Mesenchymal stem cell (in vitro differentiated cells and primary cell): ENCODE measurements at places on chromosomes 1 and 21.
A peak's percentile ranks its signal among the peaks of the same experiment; 100 is the strongest.

DNA sequence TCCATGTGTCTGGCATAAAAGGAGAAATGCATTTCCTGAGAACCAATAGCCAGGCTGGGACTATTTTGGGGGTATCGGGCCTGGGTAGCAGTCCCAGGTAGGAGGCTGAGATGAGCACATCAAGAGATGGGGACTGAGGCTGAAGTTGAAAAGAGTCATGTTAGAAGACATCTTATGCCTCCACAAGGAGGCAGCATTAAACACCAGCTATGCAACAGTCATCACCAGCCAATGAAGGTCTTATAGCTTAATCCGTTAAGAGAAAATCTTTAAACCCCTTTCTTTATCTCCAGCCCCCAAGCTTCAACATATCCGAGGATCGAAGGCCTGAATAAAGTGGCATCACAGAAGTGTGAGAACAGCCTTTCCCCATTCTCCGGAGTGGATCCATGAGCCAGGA is 640.7 kb upstream of the PTBP2 start:
- peak; percentile 11 for DNase-seq

DNA sequence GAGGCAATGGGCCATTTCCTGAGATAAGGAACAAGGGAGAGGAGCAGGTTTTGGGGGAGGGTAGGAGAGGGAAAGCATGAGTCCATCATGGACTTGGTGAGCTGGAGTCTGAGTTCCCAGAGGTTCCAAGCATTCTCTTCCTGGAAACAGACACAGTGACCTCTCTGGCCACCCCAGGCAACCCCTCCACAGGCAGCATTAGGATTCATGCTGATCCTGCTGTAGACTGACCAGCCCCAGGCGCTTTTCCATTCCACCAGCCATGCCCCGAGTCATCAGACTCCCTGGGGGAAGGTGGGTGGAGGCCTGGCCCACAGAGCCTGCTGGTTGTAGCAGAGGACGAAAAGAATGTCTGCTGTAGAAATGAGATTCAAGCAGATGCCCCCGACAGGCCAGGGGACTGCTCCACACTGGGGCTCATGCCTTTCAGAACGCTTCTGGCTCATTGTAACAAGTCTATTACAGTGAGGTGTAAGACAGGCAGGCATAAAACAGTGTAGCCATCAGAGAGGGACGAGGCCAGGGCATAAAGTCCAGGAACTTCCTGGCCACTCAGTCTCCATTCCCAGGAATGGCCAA is 52.2 kb downstream of the KCND3 start:
- DNase-seq, result no peak

- no peak for DNase-seq
Measured at GRCh38 chr1:26317612-26318337, at the start of gene CD52. Gene CD52, plus strand, starts transcription at chr1:26317958. Its CDS starts 60 bp downstream, at chr1:26318018.

GRCh38 chr1:247453245-247453644 is 4.7 kb downstream of the OR2B11 start:
- no peak for DNase-seq

DNA sequence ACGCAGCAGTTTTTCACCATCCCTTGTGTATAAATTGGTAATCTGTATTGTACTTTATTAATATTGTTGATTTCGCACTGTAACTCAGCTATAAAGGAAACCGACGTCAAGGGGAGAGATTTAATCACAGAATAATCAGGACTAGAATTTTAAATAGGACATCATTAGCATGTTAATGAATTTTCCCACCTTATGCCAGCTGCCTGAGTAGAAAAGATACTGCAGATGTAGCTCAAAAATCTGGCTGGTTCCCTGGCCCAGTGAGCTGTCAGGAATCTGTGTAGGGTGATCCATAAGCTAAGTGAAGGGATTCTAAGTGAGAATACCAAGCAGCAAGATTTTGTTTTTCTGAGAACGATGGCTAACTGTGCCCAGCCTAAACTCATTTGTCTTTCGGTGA is 195.5 kb downstream of the DISC1 start:
- DNase-seq, result no peak

DNA sequence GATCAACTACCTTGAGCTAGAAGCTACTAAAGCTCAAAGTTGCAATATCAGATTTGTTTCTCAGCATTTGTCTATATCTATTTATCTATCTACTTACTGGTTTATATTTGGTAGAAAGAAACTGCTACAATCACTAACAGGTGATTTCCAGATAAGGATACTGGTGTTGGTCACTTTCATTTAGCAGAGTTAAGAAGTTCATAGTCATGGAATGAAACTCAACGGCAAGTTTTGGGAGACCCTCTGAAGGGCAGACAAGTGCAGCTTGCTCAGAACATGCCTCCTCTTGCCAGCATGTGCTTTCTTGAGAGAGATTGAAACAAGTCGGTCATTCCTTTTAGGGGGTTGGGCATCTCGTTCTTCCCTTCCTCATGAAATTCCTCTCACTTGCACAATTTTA is 296.5 kb downstream of the GRIK1 start:
- no peak for DNase-seq

- DNase-seq, result no peak
Measured at GRCh38 chr1:230163719-230164118, 96.7 kb downstream of the GALNT2 start.

DNA sequence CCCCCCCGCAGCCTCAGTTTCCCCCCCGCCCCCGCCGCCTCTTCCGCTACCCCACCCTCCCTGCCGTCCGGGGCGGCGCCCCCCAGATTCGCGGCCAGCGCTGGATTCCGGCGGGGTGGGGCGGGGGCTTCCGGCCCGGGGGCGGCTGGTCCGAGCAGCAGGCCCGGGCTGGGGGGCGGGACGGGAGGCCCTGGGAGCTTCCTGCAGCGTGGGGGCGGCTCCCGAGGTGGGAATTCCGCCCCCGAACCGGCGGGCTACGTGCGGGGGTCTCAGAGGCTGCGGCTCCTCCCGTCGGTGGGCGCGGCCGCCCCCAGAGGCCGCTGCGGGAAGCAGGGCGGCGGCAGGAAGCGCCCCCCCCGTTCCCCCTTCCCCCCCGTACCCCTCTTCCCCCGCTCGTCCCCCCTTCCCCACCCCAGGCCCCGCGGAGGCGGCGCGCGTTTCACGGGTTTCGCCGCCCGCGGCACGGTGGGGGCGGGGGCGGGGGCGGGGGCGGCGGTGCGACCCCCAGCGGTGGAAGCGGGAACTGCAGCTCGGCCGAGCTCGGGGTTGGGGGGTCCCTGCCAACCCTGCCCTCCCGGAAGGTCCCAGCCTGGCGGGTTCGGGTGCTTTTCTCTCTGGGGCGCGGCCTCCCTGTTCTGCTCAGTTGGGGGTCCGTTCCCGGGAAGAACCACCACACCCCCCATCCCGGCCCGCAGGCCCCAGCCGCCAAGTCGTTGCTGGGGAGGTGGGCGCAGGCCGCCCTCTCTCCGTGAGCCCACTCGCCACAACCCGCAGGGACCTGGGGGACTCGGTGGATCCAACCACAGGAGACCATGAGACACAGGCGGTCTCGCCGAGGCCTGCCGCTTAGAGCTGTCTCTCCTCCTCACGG is 76.3 kb downstream of the MORN1 start:
- peak; percentile 72 for DNase-seq

- no peak for DNase-seq
Measured at GRCh38 chr1:110964455-110964903, 757 bp upstream of the LRIF1 start.

GRCh38 chr1:231274119-231274825 is 33.3 kb downstream of the GNPAT start:
- no peak for DNase-seq

DNA sequence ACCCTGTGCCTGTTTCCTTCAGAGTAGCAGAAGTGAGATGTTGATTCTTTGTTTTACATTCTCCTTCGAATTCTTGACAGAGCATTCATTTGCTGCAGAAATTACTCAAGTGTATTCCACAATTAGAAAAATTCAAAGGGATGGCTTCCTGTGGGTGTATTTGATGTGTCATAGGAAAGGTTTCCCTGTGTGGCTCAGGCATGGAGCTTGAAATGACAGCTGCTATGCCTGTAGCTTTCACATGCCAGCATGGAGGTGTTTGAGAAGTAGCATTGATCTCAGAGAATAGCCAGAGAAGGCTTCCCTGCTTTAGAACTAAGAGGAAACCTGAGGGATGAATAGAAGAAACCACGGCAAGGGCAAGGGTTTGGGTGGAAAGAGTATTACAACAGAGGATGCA is 317.2 kb upstream of the DEPDC1 start:
- DNase-seq, result no peak

GRCh38 chr1:56993475-56993874 is 27.7 kb upstream of the C8B start:
- DNase-seq, result no peak

- DNase-seq, result no peak
Measured at GRCh38 chr1:209302779-209303568, 280.5 kb upstream of the CAMK1G start.

DNA sequence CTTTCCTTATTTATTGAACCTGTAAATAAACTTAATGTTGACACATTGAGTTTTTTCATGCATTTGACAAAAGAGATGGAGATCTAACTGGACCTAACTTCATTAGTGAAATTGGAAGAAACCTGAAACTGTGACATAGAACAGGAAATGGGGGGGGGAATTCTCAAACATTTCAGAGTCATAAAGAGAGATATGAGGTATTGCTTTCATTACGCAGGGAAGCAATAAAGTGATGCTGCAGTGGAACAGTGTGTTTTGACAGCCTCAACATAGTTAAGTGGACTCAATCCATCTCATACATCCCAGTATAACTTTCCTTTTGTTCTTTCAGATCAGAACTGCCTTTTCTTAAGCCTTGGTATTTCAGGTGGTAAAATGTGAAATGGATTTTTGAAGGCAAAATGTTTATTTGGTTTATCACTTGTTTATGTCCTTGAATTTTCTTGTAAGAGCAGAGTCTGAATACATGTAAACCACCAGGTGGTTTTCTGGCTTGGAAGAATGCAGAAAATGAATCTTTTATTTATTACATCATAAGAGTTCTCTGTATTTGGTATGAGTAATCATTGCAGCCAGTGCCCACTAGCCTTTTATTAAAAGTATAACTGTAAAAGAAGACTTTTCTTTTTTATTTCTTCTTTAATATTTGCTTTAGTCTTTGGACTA is 132.5 kb downstream of the ZNF326 start:
- no peak for DNase-seq
